Stimulated activated CD4-positive, alpha-beta T cell treated with anti-CD3 and anti-CD28 coated beads, Interleukin-4, amount 100 ng/mL, for 4 hours (primary cell): ENCODE measurements at places on chromosomes 6 and 20.

DNA sequence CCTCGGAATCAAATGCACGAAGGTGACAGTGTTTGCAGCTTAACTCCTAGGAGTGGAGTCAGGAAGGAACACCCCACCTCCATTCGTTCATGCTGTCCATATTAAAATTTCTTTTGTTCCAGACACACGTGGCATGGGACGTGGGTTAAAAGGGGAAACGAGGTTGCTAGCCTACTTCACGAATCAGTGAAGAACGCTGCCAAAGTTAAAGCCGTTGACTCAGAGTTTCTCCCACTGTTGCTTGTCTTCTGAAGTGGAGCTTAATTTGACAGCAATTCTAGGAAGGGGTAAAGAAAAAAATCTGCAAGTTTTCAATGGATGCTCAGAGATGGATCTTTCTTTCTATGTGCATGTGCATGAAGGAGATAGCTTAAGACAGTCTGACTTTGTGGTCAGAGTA, 499.1 kb downstream of the CD83 start:
- DNase-seq = no peak

GRCh38 chr6:34521463-34522285, 34.5 kb downstream of the SPDEF start:
- DNase-seq = no peak

DNA sequence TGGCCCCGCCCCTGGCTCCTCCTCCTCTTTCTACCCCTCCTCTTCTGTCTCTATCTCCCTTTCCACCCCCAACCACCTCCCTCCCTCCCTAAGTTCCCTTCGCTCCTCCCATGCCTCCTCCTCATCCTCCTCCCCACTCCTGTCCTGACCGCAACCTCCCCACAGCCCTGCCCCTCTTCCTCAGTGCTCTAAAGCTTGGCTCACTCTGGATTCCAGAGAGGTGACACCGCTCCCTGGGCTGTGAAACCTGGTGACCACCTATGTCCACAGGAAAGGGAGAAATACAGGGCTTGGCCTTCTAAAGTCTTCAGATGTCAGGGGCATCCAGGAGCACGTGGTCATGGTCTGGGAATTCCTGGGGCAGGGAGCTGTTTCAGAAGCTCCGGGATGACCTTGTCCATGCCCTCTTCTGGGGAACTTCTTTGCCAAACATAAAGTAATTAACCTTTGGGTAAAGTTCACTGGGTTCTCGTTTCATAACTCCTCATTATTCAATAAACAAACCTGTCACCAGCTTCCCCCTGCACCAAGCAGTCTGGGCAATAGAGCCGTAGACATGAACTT, 345 bp upstream of the CST5 start:
- no peak for DNase-seq

GRCh38 chr6:14987490-14987889, 258.4 kb upstream of the JARID2 start:
- no peak for DNase-seq

GRCh38 chr20:33675136-33675959, 1.1 kb upstream of the NECAB3 start:
- DNase-seq = no peak

DNA sequence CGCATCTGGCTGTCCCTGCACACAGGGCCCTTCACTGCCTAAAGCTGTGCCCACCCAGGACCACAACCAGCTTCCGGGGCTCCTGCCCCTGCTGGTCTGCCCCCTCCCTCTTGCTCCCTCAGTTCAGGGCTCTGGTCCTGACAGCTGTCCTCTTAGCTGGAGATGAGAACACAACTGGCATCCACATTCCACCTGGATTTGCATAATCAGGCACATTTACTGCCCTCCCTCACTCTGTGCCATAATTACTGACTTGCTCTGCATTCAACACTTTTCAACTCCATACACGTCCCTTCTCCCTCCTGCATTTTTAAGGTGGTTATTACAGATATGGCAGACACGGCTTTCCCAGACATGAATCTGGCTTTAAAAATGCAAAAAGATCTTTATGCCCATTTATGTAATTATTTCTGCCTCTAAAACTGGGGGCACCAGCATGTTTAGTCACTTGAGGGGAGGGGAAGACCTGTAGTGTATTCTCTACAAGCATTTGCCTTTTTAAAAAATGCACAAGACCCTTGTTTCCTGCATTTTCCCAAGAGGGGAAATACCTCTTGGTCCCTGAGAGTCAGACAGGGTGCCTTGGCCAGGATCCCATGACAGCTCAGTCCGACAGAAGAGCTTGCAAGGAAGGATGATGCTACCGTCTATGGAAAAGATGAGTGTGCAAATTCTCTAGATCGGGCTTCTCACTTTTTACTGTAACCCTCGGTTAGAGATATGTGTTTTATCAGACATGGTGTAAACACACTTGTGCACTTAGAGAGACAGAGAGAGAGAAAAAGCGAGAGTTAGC, 401.8 kb downstream of the PREX1 start:
- no peak for DNase-seq

DNA sequence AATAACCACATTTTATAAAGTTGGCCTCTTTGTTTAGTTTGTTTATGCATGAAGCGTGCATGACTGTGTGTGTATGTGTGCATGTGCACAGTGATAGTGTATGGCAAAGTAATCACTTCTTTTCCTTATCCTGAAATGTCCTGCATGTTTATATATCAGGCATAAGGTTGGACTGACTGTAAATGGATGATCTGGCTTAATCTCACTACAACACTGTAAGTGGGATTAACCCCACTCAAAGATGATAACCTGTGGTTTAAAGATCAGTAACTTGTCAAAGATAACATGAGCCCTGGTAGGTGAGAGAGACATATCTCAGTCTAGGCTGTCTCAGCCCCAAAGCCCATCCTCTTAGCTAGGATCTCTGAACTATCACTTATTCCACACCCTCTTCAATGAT, 376.6 kb upstream of the TSHZ2 start:
- DNase-seq = no peak

DNA sequence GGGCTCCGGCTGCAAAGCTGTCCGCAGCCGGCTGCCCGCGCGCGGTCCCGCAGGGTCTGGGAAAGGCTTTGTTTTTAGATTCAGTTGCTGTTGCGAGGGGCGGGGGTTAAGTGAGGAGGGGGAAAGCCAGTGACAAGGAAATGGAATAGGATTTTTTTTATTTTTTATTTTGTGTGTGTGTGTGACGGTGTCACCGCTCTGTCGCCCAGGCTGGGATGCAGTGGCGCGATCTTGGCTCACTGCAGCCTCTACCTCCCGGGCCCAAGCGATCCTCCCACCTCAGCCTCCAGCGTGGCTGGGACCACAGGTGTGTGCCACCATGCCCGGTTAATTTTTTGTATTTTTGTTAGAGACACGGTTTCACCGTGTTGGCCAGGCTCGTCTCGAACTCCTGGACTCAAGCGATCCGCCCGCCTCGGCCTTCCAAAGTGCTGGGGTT, 615 bp upstream of the UBE2J1 start:
- no peak for DNase-seq

- no peak for DNase-seq
These were observed 29.3 kb downstream of the RALGAPB start for GRCh38 chr20:38501858-38502436.

DNA sequence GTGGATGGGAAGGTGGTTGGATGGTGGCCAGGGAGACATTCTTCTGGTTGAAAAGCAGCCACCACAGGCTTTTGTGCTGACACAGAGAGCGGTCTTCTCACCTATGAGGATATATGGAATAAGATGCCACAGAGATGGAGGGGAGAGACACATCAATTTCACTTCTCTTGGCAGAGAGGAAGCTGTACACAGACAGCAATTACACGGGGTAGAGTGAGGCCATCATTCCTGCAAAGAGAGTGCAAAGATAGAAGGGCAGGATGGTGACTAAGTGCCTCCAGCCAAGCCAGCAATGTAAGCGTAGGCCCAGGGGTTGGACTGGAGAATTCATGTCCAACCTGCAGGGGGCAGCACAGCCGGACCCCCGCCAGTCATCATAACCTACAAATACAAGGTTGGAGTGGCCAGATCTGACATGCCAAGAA, 56.4 kb downstream of the NRN1 start:
- peak; percentile 8 for DNase-seq

GRCh38 chr6:41774841-41775240, 4.9 kb downstream of the FRS3 start:
- no peak for DNase-seq

GRCh38 chr6:39495640-39496039, 173.1 kb upstream of the KCNK16 start:
- DNase-seq = no peak

GRCh38 chr6:86686496-86686895, 250.8 kb upstream of the HTR1E start:
- no peak for DNase-seq
